CD8-positive, alpha-beta memory T cell (primary cell): ENCODE measurements at places on chromosomes 2 and 18.

DNA sequence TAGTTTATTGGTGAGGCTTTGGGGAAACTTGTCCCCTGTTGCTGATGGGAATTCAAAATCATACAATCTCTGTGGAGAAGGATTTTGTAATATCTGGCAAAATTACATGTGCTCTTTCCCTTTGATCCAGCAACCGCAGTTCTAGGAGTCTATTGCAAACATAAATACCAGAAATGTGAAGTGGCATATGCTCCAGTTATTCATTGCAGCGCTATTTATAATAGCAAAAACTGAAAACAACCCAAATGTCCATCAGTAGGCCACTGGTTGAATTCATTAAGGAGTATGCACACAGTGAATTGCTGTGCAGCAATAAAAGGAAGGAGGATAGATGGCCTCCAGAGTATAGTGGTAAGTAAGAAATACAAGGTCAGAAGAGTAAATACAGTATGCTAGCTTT lies 76.5 kb downstream of the HNRNPLL start:
- no peak for DNase-seq
- H3K27ac ChIP-seq = no peak overlapping the region
- H3K36me3 ChIP-seq = no peaks in the 10 kb centered on the region
- no peak overlapping the region for H3K4me3 ChIP-seq
- H3K27me3 ChIP-seq = no peaks in the 10 kb centered on the region
- H3K4me1 ChIP-seq = no peaks in the 10 kb centered on the region

- H3K4me3 ChIP-seq = no peak overlapping the region
- DNase-seq = no peak
- H3K27ac ChIP-seq = no peak overlapping the region
- H3K4me1 ChIP-seq = no peaks in the 10 kb centered on the region
- H3K36me3 ChIP-seq = no peaks in the 10 kb centered on the region
Observed at GRCh38 chr2:134985061-134985460, 62.2 kb downstream of the MAP3K19 start.

- no peaks in the 10 kb centered on the region for H3K27me3 ChIP-seq
- no peak overlapping the region for H3K27ac ChIP-seq
- H3K4me1 ChIP-seq = no peaks in the 10 kb centered on the region
- no peak overlapping the region for H3K4me3 ChIP-seq
- no peaks in the 10 kb centered on the region for H3K36me3 ChIP-seq
- no peak for DNase-seq
Observed at GRCh38 chr2:111666160-111666559, 217.8 kb downstream of the ANAPC1 start.

DNA sequence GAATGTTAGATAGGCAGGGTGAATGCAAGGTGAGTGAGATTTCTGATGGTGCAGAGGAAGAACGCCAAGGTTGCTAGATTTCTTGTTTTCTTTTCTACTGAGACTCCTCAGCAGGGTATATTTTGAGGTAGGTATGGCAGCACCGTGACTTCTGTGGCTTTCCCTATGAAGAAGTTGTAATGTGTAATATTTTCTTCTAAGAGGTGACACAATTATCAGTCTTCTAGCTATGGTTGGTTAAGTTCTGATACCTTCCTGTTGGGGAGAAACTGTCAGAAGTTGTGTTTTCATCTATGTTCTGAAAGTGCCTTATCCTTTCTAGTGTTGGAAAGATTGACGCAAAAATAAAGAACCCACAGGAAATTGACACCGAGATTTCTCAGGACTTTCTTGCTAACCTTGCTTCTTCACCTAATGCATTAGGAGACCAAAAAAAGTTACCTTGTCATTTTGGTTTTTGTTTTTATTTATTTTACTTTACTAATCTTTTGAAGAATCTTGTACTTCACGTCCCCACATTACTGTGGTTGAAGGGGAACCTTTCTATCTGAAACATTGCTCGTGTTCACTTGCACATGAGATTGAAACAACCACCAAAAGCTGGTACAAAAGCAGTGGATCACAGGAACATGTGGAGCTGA lies 11.9 kb downstream of the IL18R1 start:
- peaks cover 38% of the 10 kb centered on the region for H3K4me1 ChIP-seq
- H3K27ac ChIP-seq = no peak overlapping the region
- no peaks in the 10 kb centered on the region for H3K27me3 ChIP-seq
- peak overlapping the region; percentile 26 for H3K4me3 ChIP-seq
- peak; percentile 78 for DNase-seq
- no peaks in the 10 kb centered on the region for H3K36me3 ChIP-seq

DNA sequence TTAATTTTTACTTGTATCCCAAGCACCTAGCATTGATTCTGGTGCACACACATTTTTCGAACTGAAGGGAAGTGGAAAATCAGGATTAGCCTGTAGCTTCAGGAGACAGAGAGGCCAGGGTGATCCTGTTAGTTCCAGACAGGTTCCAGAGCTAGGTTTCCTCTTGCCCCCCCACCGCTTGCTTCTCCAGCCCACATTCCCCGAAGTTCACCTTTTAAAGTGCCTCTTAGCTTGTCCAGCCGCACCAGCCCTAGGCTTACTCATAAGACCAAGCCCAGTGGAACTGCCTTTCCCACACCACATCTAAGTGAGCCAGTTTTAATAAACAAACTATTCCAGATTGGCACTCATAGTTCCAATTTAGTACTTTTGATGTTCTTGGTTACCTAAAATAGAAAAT lies 898.6 kb upstream of the KLHL29 start:
- no peaks in the 10 kb centered on the region for H3K27me3 ChIP-seq
- H3K27ac ChIP-seq = no peak overlapping the region
- DNase-seq = no peak
- H3K4me1 ChIP-seq = no peaks in the 10 kb centered on the region

GRCh38 chr2:20555954-20556353 lies 94.9 kb downstream of the HS1BP3 start:
- no peak overlapping the region for H3K27ac ChIP-seq
- no peak overlapping the region for H3K4me3 ChIP-seq
- DNase-seq = no peak
- H3K4me1 ChIP-seq = no peaks in the 10 kb centered on the region

- H3K4me3 ChIP-seq = no peak overlapping the region
- no peaks in the 10 kb centered on the region for H3K36me3 ChIP-seq
- no peak for DNase-seq
- no peaks in the 10 kb centered on the region for H3K27me3 ChIP-seq
- no peak overlapping the region for H3K27ac ChIP-seq
Observed at GRCh38 chr18:34972765-34973414, 68.3 kb upstream of the MAPRE2 start.

DNA sequence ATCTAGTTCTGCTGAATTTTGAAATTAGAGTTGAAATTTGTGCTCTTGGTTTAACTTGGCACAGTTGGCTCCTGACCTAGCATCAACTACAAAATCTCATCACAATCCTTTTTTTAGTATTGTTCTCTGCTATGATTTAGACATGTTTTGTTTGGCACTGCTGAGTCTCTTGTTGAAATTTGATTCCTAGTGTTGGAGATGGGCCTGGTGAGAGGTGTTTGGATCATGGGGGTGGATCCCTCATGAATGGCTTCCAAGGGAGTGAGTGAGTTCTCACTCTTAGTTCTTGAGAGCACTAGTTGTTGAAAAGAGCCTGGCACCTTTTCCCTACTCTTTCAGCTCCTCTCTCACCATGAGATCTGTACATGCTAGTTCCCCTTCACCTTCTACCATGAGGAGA lies 605.6 kb upstream of the SLC39A10 start:
- H3K27ac ChIP-seq = no peak overlapping the region
- H3K27me3 ChIP-seq = no peaks in the 10 kb centered on the region
- DNase-seq = no peak
- H3K4me3 ChIP-seq = no peak overlapping the region
- no peaks in the 10 kb centered on the region for H3K36me3 ChIP-seq

DNA sequence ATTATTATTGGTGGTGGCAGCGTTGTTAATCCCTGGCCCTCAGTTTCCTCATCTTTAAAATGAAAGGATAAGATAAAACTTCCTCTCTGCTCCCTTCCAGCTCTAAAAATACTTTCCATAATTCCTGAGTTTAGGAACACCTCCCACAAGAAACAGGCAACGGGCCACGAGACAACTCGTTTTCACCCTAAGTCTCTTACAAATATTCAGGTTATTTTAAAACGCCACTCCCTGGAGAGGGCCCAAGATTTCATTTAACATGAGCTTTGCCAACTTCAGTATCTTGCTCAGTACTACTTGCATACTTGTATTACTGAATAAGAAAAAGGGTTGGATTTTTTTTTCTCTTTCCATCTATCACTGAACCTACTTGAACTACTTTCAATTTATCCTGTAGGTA lies 611.1 kb upstream of the FANCL start:
- no peaks in the 10 kb centered on the region for H3K27me3 ChIP-seq
- DNase-seq = no peak
- H3K4me3 ChIP-seq = no peak overlapping the region
- no peak overlapping the region for H3K27ac ChIP-seq

DNA sequence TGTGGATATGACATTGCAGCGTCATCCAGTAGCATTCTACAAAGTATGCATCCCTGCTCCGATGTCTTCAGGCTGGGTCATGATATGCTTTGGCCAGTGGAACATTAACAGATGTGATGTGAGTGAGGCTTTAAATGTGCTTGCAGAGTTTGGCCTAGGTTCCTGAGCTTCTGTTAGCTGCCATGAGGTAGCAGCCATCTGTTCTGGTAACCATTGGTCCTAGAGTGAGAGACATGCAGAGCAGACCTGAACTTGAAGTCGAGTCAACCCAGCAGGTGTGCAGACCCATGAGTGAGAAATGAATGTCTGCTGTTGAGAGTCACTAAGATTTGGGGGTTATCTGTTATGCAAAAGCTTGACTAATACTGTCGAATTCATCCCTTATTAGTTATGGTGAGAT lies 73.8 kb upstream of the NABP1 start:
- DNase-seq = no peak
- no peaks in the 10 kb centered on the region for H3K27me3 ChIP-seq
- no peak overlapping the region for H3K4me3 ChIP-seq
- H3K36me3 ChIP-seq = no peaks in the 10 kb centered on the region
- H3K27ac ChIP-seq = no peak overlapping the region
- no peaks in the 10 kb centered on the region for H3K4me1 ChIP-seq

- no peak for DNase-seq
- H3K27me3 ChIP-seq = no peaks in the 10 kb centered on the region
- H3K4me3 ChIP-seq = no peak overlapping the region
- H3K36me3 ChIP-seq = no peaks in the 10 kb centered on the region
- H3K27ac ChIP-seq = no peak overlapping the region
Observed at GRCh38 chr2:241193271-241193670, 4.8 kb downstream of the ANO7 start.

DNA sequence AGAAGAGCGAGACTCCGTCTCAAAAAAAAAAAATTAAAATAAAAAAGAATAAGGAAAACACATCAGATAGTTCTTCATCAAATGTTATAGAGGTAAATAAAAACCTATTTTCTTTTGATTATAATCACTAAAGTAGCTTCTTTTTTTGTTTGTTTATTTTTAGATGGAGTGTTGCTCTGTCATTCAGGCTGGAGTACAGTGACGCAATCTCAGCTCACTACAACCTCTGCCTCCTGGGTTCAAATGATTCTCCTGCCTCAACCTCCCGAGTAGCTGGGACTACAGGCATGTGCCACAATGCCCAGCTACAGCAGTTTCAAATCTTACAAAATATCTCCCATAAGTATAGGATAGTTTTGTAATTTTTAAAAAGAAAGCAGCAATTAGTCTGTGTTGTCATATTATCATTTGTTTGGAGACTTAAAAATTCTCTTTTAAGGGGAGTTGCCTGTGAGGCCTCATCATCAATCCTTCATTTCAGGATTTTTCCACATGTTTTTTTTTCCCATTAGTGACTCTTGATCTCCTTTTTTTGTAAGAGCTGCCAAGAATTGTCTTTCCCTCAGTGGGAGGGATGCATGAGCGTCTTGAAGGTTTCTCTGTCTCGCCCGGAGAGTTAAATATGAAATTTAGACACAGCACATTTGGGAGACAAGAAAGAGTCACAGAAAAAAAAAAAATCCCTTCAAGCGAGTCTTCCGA lies 275.9 kb downstream of the CDCA7 start:
- H3K27me3 ChIP-seq = no peaks in the 10 kb centered on the region
- H3K27ac ChIP-seq = no peak overlapping the region
- H3K36me3 ChIP-seq = no peaks in the 10 kb centered on the region
- no peak overlapping the region for H3K4me3 ChIP-seq
- DNase-seq = no peak

- no peak overlapping the region for H3K4me3 ChIP-seq
- peaks cover 43% of the 10 kb centered on the region for H3K36me3 ChIP-seq
- no peak overlapping the region for H3K27ac ChIP-seq
- H3K4me1 ChIP-seq = no peaks in the 10 kb centered on the region
- DNase-seq = no peak
Observed at GRCh38 chr18:36149514-36150289, 20.0 kb downstream of the ELP2 start.

- no peak for DNase-seq
- H3K4me3 ChIP-seq = no peak overlapping the region
Observed at GRCh38 chr2:242054881-242055801, 185.6 kb downstream of the RTP5 start.

DNA sequence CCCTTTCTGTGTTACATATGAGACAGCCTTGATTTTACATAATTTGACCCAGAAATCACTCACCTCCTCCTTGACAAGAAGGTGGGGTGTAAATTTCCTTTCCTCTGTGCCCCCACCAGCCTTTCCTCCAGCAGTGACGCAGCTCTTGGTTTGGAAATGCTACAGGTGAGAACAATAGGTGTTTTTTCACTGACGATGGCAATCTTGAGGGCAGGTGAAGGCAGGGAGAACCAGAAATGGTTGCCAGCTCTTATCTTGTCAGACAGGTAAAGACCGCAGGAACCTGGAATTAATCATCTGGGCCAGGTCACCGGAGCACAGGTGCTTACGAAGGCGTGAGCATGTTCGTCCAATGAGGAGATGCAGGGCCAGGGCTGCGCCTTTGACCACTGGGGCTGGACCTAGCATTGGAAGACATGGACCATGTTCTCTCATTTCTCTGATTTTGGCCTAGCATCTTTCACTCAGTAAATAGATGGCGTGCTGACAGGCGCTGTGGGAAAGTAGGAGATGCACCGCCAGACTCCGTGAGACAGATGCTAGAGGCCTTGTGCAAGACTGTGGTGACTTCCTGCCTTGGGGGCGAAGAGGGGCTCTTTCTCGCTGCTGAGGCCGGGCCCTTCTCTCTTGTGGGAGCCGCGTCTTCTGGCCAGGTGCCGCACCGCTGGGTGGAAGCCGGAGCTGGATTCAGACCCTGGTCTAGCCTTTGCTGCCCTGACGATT lies 4.0 kb downstream of the CIDEA start:
- H3K4me1 ChIP-seq = no peaks in the 10 kb centered on the region
- no peak overlapping the region for H3K27ac ChIP-seq
- no peak for DNase-seq

DNA sequence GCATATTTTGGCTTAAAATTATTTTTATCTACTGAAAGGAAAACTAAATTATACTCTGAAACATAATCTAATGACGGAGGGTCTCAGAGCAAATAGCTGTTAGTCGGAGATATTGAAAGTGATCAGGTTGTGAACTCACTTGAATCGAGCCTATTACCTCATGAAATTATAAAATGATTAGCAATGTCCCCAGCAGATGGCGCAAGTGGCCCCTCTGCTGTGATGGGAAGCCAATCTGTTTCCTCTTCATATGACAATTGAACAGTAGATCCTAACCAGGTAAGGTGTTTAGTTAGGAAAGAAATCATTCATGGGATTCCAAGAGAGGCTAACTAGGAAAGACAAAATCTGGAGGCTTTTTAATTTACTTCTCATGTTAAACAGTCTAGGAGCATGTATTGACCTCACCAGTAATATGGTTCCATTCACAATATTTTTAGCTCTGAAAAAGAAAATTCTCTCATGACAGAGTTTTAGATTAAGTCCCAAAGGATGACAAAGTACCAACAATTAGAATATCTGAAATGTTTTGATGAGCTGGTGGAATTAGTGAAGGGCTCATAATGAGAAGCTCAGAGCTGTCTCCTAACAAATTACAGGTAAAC lies 29.9 kb upstream of the MPPE1 start:
- H3K27ac ChIP-seq = no peak overlapping the region
- H3K27me3 ChIP-seq = no peaks in the 10 kb centered on the region
- H3K36me3 ChIP-seq = no peaks in the 10 kb centered on the region
- no peak overlapping the region for H3K4me3 ChIP-seq
- H3K4me1 ChIP-seq = no peaks in the 10 kb centered on the region
- peak; percentile 80 for DNase-seq
